ENCODE measurements at places on chromosomes 2 and 18. TPM values are rescaled to one million over a fixed set of nuclear protein-coding genes. Genes with fewer than 3 reads are reported as not detected.

The ASB18 gene
- not detected for total RNA-seq

The LONRF2 gene
- total RNA-seq = 0.67 TPM

The ASPRV1 gene
- total RNA-seq = 1.1 TPM

The PTPN2 gene
- total RNA-seq = 42.0 TPM

The DHX57 gene
- 10.4 TPM for total RNA-seq

The NXPH2 gene
- total RNA-seq = not detected

Data from mucosa of descending colon (tissue), 3 donors.